ENCODE measurements at places on chromosomes 3 and 15.

DNA sequence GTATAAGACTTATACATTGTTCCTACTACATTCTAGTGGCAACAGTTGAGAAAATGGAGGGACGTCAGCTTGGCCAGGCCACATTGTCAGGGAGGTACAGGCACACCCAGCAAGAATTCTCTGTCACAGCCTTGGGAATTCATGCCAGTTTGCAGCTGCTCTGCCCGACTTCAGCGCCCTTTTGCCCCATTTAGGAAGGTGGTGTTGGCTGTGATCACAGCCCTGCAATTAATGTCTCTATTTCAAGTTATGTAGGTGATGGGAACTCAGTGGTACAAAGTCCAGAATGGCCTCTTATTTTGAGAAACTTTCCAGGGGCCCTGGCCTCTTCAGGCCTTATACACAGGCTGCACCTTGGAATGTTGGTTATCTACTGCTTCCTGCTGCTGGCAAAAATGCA, 26.7 kb downstream of the AMOTL2 start:
- DNase-seq = no peak

GRCh38 chr15:41922353-41922752, 28.5 kb upstream of the SPTBN5 start:
- DNase-seq = no peak

DNA sequence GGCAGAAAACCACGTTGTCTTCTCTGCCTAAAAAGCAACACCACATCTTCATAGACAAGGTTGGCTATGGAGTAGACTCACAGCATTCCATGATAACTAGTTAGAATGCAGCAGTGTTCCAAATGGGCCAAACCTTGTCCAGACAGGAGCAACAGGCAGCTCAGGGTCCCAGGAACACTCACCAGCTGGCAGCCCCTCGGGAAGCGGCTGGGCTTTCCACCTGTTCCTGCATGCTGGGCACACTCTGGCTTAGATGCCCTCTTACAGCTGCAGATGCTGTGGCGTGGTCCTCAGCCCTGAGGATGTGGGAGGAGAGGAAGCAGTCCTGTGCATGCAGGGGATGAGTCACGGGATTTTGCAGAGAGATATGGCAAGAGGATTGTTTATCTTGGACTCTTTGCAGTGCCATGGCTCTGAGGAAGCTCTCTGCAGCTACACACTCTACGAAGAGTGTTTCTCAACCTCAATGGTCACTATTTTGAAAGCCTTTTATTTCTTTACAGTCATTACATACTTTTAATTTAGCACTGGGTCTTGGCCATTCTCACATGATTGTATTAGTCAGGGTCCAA, 11.3 kb downstream of the NRROS start:
- no peak for DNase-seq

GRCh38 chr3:149599236-149599635, 58.6 kb downstream of the WWTR1 start:
- no peak for DNase-seq

Measured in activated CD8-positive, alpha-beta memory T cell treated with anti-CD3 and anti-CD28 coated beads, Interleukin-2, amount 50 U/mL, for 4 hours (primary cell).